Stimulated activated CD8-positive, alpha-beta memory T cell treated with anti-CD3 and anti-CD28 coated beads, Interleukin-4, amount 100 ng/mL, for 1 hour (primary cell): ENCODE measurements at places on chromosomes 3 and 15.

DNA sequence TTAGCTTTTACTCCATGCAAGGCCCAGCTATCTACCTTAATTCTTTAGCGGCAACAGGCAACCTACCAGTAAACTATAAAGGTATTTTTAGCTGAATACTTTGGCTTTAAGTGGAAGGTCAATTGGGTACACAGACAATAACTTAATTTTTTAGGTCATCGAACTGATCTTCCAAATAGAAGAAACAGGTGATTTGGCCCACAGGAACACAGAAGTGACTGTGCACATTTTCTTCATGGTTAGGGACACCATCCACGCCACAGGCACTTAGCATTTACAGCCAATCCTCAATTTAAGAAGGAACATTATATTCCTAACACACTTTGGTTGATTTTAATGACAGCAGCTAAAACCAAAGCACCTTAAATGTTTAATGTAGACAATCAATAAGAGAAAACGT lies 1.9 kb downstream of the ARPP19 start:
- no peak for DNase-seq

DNA sequence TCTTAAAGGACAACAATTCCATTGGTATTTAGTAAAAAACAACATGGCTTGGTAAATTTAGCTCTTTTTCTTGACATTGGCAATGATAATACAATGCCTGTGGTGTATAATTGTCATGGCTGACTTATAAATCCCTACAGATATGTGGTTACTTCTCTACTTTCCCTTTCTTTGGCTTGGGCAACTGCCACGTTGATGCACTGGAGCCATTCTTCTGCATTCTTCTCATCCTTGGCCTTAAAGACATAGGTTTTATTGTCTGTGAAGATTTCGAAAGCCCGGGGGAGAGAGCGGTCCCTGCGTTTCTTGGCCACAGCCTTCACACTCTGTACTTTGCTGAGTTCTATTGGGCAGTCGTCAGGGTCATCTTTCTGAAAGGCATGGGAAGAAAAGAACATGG lies 101.1 kb upstream of the CCNL1 start:
- DNase-seq: no peak

DNA sequence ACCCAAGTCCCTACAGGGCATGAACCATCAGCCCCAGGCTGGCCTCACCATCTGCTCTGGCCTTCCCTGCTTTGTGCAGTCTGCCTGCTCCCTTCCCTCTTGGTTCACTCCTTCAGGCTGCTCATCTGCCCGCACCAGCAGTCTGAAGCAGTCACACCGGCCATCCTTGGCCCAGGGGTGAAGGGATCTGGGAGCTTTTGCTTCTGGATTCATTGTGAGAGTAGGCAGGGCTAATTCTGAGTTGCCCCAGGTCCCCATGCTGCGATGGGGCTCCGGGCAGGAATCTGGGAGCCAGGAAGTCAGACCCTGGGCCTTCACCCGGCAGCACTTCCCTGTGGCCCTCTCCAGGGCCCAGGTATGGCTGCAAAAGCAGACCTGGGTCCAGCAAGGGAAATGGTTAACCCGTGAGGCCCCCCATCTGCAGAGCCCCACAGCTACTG lies 99.7 kb downstream of the VGLL4 start:
- no peak for DNase-seq

GRCh38 chr3:7428206-7428718 lies 567.3 kb downstream of the GRM7 start:
- no peak for DNase-seq

DNA sequence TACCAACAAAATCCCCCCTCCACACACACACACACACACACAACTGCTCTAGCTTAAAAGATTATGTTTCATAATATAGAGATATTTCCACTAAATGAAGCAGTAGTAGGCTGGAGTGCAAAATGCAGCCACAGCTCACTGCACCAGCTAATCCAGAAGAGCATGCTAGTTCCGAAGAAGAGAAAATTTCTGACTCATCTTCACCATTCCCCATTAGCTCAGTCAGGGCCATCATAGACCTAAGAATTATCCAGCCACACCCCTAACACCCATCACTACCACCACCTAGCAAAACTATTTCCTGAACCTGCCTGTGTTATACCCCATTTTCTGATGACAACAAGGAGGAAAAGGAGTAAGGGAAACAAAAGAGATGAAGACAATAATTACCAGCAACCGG lies 67.1 kb upstream of the UBE2E2 start:
- DNase-seq: no peak

GRCh38 chr3:4061195-4061594 lies 242.0 kb upstream of the SETMAR start:
- no peak for DNase-seq

DNA sequence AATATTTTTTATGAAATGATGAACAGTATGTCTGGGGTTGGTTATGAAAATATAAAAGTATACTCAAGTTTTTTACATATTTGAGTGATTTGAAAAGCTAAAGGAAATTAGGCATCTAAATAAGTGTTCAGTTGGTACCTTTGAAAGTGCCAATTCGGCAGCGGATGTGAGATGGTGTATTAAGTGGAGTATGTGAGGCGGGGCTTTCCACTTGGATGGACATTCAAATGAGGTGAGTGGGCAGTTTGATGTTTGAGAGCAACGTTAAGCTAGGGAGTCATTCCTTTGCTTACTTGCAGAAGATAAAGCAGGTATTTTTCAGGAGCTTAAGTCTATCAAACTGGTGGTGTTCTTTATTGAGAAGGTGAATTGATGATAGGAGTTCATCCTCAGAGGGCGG lies 189.0 kb upstream of the GOLIM4 start:
- DNase-seq: no peak

GRCh38 chr3:64196236-64196929 lies 28.9 kb downstream of the PRICKLE2 start:
- no peak for DNase-seq

DNA sequence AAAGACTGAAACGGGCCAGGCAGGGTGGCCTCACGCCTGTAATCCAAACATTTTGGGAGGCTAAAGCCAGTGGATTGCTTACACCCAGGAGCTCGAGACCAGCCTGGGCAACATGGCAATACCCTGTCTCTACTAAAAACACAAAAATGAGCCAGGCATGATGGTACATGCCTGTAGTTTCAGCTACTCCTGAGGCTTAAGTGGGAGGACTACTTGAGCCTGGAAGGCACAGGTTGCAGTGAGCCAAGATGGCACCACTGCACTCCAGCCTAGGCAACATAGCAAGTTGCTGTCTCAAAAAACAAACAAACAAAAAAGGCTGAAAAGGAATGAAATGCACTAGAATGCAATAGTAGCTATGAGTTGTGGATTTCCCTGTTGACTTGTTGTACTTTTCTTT lies 94.7 kb downstream of the STAG1 start:
- DNase-seq: no peak

DNA sequence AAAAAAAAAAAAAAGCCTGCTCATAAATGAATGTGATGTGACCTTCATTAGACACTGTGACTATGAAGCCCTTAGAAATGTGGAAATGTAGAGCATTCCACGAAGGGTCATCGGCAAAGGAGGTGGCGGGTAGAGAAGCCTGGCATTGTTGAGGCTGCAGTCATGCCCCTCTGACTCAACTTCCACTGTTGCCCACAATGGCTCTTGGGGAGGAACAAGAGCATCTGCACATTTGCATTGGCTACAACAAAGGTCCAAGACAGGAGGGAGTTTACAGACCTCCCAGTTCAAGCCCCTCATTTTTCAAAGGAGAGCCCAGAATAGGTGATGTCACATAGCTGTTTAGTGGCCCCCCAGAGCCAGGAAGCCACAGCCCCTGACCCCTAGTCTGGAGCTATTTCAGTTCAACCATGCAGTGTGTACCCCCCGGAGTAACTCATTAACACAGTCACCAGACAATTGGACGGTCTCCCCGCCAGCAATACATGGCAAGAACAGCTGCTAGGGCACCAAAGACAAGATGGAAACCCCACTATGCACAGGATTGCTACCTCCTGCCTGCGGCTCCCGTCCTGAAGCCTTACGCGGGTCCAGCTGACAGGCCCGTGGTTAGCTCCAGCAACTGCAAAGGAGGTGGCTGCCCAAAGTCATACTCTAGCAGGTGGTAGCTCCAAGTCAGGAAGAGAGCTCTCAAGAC lies 56.2 kb downstream of the SH3BP5 start:
- no peak for DNase-seq

DNA sequence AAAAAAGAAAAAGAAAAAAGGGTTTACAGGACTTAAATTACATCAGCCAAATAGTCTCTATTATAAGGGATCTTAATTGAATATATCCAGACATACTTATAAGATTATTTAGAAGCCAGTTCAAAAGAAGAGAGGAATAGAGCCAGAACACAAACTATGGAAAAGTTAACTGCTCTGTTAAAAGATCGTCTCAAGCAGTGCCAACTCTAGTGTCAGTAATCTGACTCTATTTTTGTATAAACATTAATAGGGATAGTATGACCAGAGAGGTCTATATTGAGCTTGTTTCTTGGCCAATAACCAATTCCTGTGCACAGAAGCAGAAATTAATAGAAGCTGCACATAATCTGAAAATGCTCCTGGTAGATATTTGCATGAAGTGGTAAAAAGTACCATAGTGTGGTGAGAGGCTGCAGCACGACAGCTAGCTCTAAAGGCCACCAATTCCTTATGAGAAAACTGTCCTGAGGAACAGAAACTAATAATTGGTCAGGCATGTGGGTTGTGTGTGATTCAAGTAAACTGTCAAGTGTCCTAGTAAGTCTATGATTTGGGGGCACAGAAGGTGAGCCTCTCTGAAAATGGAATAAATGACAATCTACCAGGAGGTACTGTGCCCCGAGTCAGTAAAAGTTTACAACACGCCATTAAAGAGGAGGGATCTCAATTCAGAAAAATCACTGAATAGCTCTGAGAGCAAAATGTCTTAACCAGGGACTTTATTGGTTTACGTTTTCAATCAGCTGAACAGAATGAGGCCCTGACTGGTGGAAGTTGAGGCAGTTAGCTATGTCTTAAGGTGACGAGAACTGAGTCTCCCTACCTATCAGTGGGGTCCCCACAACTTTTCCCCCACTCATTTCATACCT lies 51.5 kb upstream of the NANOGP8 start:
- no peak for DNase-seq

GRCh38 chr3:23671851-23672589 lies 133.7 kb upstream of the UBE2E1 start:
- DNase-seq: no peak

DNA sequence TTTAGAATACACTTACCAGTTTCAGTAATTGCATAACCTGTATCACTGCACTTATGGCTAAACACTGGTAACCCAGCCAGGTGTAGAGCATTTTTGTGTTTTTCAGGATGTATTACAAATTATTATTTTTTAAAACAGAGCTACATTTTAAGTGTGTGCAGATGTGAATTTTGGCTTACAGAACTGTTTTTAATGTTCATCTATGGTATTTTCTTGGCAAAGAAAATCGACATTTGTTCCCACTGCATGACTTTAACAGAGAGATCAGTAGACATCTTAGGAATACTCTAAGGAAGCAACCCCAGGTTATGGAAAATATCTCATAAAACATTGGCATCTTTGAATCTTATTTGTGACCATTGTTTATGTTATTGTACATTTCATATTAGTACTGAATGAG lies 73.3 kb downstream of the ATP13A4 start:
- DNase-seq: no peak

DNA sequence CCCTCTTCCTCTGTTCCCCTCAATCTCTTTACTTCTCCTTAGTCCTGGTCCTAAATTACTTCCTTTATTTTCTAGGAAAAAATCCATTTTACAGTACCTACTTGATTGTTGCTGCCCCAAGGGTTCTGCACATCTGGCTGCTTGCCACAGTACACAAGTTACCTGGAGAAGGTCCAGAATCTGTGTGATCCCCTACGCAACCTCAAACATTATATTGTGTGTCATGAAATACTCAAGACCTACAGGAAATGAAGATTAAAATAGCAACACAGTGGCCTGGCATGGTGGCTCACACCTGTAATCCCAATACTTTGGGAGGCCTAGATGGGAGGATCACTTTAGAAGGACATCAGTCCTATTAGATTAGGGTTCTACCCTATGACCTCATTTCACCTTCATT lies 48.7 kb downstream of the PRKAR2A start:
- DNase-seq: no peak

DNA sequence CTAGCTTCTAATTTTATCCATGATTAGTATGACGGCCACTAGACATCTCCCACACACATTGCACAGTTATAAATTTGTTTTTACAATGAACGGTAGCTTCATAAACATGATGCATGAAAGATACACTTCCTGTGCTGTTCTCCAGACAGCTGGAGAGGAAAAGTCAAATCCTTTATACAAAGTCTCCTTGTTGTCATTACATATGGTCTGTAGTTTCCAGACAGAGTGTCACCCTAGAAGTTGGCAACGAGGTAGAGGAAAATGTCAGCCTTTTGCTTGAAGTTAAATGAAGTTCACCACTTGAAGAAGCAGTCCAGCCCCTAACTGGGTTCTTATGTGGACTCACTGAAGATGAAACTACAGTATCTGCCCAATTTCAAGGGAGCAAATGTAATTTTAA lies 253.0 kb upstream of the P2RY1 start:
- DNase-seq: no peak

DNA sequence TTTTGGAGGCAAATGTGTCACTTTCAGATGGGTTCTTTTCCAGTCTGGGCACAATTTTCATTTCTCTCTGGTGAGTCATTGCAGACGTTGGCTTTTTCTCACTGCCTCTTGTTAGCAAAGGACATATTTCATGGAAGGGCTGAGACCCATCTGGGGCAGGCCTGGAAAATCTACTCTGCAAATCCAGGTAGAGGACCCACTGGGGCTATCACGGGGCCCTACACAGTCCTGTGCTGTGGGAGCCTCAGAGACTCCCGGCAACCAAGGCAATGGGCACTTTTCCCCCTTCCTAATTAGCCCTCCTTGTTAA lies 58.0 kb downstream of the HRH1 start:
- DNase-seq: no peak

- no peak for DNase-seq
Measured at GRCh38 chr3:148646126-148646665, 51.5 kb upstream of the AGTR1 start.

GRCh38 chr15:77021803-77022381 lies 27.0 kb downstream of the PSTPIP1 start:
- no peak for DNase-seq

- no peak for DNase-seq
Measured at GRCh38 chr3:113247068-113247467, 35.7 kb downstream of the BOC start.

- DNase-seq: no peak
Measured at GRCh38 chr3:37181756-37182155, 7.4 kb upstream of the LRRFIP2 start.

GRCh38 chr3:128122013-128122412 lies 1.6 kb downstream of the RUVBL1 start:
- no peak for DNase-seq

GRCh38 chr3:40073310-40074007 lies 236.0 kb upstream of the EIF1B start:
- DNase-seq: no peak

DNA sequence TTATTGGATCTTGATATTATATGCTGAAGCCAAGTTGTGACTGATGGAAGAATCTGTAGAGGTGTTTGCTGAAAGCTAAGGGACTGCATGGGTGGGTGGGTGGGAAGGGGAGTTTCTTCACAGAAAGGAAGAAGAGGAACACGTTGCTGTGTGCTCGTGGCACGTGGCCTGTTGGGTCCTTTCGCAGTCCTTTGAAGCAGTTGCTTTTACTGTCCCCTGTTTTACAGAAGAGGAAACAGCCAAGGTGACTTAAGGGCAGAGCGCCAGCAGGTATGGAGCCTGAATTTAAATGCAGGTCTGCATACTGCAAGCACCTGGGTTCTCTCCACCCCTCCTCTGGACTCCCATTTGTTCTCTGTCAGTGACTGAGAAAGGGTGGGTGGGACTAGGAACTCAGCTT lies 59.4 kb upstream of the PRR23C start:
- DNase-seq: no peak
